ENCODE measurements at places on chromosomes 3 and 15.

GRCh38 chr3:28406241-28406640 is 57.6 kb upstream of the AZI2 start:
- no peak for DNase-seq

- no peak for DNase-seq
These were observed 84.4 kb downstream of the GPR156 start for GRCh38 chr3:120200493-120201235.

DNA sequence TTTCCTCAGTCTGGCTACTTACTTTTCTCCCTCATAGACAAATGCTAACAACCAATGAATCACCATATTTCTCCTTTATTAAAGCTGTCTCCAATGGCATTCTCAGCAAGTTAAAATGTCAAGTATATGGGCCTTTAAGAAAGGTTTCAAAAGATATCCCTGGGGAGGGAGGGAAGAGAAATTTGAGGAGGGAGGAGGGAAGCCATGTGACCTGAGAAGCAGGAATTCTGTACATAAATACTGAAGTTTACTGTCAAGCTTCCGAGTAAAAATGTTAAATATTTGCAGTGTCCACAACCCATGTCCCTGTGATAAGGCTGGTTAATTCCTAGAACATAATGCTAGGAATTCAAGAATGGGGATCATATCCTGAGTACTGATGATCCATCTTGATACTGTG is 175.9 kb downstream of the CNTN4 start:
- no peak for DNase-seq

- DNase-seq: no peak
These were observed 41.4 kb downstream of the DNAJB8 start for GRCh38 chr3:128425142-128425845.

DNA sequence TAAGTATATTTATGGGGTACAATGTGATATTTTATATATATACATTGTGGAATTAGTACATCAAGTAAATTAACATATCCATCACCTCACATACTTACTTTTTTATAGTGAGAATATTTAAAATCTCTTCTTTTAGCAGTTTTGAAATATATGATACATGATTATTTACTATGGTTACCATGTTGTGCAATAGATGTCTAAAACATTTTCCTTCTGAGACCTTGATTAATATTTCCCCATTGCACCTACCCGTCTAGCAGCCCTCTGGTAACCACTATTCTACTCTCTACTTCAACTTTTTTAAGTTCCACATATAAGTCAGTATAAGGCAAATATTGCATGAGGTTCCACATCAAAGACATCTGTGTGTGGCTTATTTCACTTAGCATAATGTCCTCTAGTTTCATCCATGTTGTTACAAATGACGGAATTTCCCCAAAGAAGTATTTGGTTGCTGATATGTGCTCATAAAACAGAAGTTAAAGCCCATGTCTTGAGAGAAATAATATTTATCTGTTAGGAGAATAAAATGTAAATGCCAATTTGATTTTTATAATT is 29.6 kb upstream of the NFKBIZ start:
- DNase-seq: no peak

DNA sequence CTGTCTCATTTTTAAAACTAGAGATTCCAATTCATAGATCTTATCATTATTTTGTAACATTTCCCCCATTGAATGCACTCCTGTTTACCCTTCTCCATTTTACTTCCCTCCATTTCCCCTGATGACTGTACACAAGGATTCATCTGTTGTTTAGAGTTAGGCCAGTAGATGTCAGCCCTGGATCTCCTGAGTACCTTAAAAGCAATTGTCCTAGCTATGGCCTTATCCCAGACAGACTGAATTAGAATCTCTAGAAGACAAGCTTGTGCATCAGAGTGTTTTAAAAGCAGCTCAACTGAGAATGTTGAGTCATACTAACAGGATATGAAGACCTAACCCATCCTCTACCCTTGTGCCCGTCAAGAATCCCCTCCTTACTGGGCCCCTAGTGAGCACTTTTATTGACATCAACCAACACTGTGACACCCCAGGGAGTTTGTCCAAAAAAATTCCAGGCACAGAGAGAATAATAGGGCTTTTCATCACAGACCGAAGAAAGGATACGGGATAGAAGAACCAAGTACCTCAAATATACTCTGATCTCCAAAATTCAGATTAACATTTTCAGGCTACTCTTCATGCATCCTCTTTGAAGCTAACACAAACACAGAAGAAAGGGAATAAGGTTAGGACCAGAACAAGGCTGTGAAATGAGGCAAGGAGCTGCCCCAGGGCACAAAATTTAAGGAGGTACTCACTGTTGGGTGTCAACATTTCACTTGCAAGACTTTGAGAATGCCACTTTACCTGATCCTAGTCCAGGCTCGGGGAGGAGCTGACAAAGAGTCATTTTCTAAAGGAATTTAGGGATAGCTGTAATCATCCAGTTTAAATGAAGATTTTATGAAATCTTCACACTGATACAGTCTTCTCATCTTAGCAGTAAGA is 17.1 kb downstream of the ZBED2 start:
- DNase-seq: peak; percentile 50

- no peak for DNase-seq
These were observed 480.5 kb upstream of the CBLB start for GRCh38 chr3:106349191-106349881.

- no peak for DNase-seq
These were observed 32.5 kb downstream of the ARHGEF3 start for GRCh38 chr3:56769116-56769707.

DNA sequence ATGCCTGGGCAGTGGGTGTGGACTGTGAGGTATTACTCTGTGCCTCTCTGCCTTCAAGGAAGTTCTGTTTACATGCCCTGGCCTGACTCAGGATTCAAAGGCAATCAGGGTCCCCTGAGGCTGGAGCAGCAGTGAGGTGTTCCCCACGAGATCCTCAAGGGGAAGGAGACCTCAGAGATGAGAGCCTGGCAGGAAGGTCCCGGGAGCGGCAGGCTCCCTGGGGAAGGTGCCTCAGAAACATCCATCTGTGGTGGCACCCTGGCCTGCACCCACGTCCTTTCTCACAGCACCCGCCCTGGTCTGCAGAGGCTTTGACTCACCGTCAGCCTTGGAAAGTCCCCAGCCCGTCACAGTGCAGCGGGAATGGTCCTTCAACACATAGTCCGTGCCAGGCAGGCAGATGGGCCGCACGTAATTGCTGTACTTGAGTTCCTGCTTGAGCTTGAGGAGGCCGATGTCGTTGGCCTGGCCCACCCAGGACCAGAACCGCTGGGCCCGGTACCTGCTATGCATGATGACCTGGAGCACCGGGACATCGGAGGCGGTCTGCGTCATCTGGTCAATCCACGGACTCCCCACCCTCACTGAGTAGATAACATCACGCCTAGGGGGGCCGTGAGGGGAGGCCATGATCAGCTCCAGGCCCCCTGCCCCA is 3.6 kb downstream of the PRSS50 start:
- DNase-seq: no peak

GRCh38 chr3:82293435-82293834 is 532.0 kb upstream of the GBE1 start:
- no peak for DNase-seq

DNA sequence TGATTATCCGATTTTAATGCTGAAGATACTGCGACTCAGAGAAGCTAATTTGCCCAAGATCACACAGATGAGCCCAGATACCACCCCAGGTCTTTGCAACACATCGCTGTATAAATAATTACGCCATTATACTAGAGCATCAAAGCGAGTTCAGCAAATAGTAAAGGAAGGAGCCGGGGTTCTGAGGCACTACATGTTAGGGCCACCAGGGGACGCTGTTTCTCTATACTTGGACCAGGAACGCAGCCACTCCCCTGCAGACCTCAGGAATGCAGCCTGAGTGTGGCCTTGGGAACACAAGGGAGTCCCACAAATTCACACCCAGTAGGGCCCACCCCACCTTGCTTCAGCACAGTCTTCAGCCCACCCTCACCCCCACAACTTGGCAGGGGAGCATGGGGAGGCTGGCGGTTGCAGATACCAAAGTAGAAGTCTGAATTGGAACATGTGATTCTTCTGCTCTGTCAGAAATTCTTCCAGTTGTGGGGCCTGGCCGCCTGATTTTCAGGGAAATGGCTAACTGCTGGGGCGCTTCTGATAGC is 57.8 kb upstream of the RYK start:
- peak; percentile 83 for DNase-seq

GRCh38 chr3:8365541-8365940 is 136.1 kb upstream of the LMCD1 start:
- no peak for DNase-seq

- DNase-seq: no peak
These were observed 1.1 kb upstream of the MUSTN1 start for GRCh38 chr3:52835766-52836470.

DNA sequence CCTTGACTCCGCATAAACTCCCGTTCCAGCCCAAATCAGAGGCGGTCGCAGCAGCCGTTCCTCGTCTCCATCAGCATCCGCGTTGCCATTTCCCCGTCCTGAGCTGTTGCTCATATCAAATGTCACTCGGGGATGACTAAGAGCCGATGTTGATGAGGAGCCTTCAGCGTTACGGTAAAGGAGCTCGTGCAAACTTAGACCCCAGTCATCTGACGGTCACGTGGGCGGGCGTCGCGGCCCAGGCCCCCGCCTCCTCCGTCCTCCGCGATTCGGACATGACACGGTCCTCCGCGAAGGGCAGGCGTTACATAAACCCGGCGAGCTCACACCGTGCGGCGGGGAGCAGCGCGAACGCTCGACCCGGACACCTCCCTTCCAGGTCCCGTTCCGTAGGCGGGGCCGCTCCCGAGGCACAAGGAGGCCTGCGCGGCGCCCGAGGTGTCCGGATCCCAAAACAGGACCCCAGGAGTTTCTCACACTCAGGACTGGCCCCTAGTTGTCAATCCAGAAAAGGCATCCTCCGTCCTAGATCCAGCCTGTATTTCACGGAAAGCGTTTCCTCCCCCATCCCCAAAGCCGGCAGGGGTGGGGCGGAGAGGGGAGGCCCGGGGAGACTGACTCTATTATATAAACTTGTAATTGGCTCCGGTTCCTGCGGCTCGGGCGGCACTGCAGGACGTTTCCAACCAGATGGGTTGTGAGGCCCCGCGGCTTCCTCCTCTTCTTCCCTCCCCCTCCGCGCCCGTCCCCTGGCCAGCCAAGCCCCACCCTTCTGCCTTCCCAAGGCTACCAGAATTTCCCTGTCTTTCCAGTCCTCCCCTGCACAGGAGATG is 100.0 kb upstream of the IGF1R start:
- peak; percentile 67 for DNase-seq

DNA sequence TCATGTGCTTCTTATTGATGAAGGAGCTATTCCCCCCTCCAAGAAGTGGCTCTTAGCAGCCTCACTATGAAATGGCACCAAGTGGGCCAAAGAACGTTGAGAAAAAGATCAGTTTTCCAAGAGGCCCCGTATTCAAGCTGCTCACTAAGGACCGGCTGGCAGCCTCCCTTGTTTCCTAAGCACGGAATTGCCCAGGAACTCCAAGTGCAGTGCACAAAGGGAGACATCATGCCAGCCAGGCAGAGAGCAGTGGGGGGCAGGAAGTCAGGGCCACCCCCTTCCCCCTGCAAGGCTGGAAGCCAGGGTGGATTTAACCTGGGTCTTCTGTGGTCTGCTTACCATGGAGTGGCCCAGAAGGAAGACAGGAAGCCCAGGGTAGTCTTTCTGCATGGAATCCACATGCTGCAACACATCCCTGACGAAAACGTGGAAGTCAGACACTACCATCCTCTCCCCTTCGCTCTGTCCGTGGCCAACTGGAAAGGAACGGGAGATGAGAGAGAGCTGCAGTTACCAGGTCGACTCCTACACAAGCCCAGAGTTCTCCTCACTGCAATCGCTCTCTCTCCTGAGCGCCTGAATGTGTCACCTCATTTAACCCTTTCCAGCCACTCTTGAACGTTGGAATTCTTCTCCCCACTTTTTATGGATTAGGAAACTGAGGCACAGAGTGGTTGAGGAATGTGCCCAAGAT is 49.5 kb downstream of the ABTB1 start:
- DNase-seq: no peak

DNA sequence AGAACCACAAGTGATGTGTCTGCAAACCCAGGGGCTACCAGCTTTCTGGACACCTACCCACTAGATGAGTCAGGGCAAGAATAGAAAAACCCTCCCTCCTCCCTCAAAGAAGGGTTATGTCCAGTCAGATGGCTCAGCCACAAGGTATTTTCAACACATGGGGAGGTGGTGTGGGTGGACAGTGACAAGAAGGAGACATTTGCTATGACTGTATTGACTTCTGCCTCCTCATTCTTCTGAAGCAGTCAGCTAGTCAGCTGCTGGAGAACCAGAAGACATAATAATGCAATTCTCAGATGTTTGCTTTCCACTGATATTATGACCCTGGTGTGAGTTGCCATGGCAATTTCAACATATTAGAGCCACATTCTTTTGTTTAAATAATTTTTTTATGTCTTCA is 66.7 kb upstream of the GOLGA8B start:
- DNase-seq: no peak

DNA sequence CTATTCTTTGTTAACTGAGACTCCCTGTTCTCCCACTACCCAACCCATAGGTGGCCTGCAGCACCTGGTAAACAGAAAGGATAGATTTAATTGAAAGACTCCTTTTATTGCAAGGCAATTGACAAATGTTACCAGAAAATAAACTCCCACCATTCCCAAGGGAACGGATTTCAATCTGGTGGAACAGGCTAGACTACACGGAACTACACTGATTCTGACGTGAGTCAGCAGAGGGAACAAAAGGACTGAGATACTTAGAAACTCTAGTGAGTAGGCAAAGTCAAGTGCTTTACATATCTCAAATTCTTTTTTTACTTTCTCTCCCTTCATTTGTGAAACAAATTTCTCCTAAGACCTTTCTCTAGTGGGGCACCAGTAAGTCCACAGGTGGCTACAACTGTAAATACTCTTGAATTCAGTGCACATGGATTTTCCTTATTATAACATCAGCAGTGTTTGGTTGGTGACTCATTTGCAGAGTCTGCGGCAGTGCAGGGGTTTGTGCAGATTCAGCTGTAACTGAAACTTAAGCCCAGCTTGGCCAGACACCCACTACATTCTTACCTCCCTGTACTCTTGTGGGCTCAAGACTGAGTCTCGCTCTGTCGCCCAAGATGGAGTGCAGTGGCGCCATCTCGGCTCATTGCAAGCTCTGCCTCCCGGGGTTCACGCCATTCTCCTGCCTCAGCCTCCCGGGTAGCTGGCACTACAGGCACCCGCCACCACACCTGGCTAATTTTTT is 34.3 kb upstream of the PLSCR2 start:
- peak; percentile 64 for DNase-seq

GRCh38 chr15:79740561-79740960 is 156.3 kb downstream of the MTHFS start:
- no peak for DNase-seq

DNA sequence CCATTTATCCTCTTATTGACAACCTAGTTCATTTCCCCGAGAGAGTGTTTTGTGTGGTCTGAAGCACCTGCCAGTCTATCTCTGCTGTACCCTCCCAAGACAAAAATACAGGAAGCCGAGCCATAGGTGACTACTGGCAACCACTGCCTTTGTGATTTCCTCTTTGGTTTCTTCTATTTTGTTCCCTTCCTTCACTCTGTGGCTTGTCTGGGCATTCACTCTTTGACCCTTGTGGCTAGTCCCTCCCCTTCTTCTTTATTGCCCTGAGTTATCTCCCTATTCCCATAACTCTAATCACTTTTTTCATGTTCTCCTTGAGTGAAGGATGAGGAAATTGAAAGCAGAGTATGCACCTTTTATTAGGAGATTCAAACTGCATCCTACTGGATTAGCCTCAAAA is at the start of gene ADGRG7:
Gene ADGRG7 (plus strand): TSS at position 297 of the 400 bp plus-strand sequence. CDS start 256 bp downstream, outside the sequence.
- no peak for DNase-seq

All from fibroblast of skin of left biceps (primary cell).